KBM-7 (cell line): ENCODE measurements at places on chromosomes 11 and 22.

DNA sequence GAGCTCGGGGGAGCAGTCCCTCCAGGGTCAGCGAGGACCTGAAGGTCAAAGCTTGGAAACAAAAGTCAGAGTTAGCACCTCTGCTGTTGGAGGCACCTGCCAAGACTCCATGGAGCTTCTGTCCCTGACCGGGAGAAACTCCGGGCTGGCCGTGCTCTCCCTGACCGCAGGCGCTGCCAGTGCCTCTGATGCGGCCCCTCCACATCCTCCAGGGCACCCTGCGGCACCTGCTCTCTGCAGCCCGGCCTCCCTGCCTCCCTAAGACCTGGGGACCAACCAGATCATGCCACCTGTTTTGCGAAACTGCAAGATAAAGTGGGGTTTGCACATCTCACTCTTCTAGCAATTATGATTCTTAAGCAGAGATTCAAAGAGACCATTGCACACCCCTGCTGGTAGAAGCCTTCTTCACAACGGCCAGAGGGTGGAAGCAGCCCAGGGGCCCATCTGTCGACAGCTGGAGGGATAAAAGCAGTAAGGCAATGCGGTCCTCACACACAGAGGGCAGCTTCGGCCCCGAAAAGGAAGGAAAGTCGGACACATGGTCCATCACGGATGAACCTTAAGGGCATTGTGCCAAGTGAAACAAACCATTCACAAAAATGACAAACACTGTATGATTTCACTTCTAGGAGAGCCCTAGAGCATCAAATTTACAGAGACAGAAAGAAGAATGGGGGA, 477.1 kb downstream of the BRD1 start:
- DNase-seq = no peak

- DNase-seq = no peak
These were observed 71.4 kb downstream of the BUD13 start for GRCh38 chr11:116701297-116701801.

DNA sequence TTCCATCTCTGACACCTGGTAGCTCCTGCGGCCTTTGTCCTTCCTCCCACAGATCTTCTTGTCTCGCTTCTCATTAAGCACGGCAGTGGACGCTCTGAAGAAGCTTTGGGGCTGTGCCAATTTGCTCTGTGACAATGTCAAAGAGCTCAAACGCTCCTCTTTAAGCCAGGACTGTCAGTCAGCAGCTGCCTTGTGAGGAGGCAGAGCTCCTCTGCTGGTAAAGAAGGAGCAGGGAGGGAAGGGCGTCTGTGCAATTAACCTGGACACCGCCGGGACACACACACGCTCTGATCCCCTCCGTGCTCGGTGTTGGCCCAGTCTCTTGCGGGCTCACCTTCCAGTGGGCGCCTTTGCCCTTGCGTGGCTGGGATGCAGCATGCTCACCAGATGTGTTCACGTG, 373.9 kb downstream of the BRD1 start:
- no peak for DNase-seq

- DNase-seq = peak; percentile 90
These were observed 764 bp upstream of the PACSIN3 start for GRCh38 chr11:47186700-47187695.

DNA sequence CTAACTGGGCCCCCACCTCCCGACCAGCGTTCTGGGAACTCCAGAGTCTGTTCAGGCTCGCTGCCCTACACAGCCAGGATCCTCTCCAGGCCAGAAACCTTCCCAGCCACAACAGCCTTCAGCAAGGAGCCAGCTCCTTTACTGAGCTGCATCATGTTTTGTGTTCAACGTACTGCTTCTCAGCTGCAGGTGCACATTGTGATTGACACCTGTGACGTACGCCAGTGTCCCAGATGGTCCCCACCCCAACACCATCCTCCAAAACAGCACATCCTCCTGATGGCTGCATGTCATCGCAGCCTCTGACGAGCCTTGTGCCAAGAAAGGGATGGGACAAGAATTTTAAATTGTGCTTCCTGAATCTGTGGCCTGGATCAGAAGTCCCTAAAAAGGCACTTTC, 117.5 kb downstream of the SPATA19 start:
- no peak for DNase-seq

GRCh38 chr11:35142481-35143075, 3.6 kb downstream of the CD44 start:
- DNase-seq = no peak

- DNase-seq = no peak
These were observed 105.8 kb upstream of the TRIM77 start for GRCh38 chr11:89604281-89604680.

DNA sequence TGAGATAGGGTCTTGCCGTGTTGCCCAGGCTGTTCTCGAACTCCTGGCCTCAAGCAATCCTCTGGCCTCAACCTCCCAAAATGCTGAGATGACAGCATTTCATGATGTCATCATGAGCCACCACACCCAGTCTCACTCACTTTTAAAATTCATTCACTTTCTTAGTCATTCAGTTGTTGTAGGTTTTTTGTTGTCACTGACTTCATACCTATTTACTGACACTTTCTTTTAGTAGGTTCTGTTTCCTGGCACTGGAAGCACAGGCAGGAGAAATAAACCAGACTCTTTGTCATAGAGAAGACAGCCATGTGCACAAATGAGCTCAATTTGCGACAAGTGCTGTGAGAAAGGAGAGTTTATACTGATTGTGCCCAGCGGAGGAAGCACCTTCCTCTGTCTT, 10.5 kb downstream of the ART5 start:
- no peak for DNase-seq

- DNase-seq = peak; percentile 82
These were observed 25.8 kb upstream of the DAGLA start for GRCh38 chr11:61654397-61654829.

GRCh38 chr11:133555034-133555433, 22.7 kb upstream of the OPCML start:
- no peak for DNase-seq

GRCh38 chr11:15163136-15163535, 48.4 kb downstream of the INSC start:
- no peak for DNase-seq

- no peak for DNase-seq
These were observed 35.3 kb downstream of the NEU3 start for GRCh38 chr11:75024068-75024449.
